CD4-positive, alpha-beta T cell (primary cell): ENCODE measurements at places on chromosomes 1 and 21.

GRCh38 chr1:87451229-87451920, 122.7 kb downstream of the LMO4 start:
- no peak for DNase-seq

DNA sequence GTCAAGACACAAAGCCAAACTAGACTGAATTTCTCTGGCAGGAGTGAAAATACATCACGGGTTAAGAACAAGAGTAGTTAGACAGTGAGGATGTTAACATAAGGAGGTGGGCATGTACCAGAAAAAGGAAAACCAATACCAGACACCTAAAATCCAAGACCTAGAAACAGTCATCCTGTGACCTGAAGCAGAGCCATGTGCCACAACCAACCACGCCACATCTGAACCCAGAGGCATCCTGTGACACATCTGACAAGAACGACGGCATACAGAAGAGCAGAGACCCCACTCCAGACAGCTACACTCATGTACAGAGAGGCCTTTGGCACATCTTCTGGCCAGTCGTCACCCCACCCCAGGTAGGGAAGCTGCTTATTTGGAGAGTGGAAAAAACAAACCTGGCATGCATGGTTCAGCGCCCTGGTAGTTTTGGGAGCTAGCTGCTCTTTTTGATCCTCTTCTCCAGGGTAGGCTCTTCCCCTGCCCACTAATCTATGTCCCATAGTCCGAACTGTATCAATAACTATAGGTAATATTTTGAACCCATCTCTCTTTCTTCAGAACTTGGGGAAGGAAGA, 72.1 kb downstream of the SLC45A1 start:
- no peak for DNase-seq

- peak; percentile 8 for DNase-seq
Measured at GRCh38 chr1:163315773-163316374, 5.9 kb upstream of the NUF2 start.

GRCh38 chr1:187451238-187451637, 622.5 kb downstream of the PLA2G4A start:
- DNase-seq = no peak

- DNase-seq = no peak
Measured at GRCh38 chr1:220099826-220100225, 5.9 kb downstream of the IARS2 start.

- no peak for DNase-seq
Measured at GRCh38 chr1:57713501-57713900, 289.6 kb upstream of the DAB1 start.

- DNase-seq = peak; percentile 39
Measured at GRCh38 chr21:31397939-31398338, 53.9 kb upstream of the TIAM1 start.

DNA sequence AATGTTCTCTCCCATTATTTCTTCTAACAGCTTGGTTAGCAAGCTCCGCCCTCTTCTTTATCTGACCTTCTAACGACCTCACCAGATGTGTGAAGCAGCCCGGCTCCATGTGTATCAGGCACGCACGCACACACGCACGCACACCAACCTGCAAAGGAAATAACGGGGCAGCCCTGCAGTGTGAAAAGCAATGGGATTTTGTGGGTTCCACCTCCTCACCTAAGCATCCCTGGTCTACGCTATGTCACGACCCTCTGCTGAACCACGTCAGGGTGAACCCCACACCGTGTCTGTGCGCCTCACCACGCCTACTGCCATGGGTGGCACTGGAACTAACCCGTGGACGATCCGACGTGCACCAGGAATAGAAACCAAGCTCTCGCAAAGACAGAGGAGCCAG, 10.4 kb downstream of the SSU72 start:
- no peak for DNase-seq

DNA sequence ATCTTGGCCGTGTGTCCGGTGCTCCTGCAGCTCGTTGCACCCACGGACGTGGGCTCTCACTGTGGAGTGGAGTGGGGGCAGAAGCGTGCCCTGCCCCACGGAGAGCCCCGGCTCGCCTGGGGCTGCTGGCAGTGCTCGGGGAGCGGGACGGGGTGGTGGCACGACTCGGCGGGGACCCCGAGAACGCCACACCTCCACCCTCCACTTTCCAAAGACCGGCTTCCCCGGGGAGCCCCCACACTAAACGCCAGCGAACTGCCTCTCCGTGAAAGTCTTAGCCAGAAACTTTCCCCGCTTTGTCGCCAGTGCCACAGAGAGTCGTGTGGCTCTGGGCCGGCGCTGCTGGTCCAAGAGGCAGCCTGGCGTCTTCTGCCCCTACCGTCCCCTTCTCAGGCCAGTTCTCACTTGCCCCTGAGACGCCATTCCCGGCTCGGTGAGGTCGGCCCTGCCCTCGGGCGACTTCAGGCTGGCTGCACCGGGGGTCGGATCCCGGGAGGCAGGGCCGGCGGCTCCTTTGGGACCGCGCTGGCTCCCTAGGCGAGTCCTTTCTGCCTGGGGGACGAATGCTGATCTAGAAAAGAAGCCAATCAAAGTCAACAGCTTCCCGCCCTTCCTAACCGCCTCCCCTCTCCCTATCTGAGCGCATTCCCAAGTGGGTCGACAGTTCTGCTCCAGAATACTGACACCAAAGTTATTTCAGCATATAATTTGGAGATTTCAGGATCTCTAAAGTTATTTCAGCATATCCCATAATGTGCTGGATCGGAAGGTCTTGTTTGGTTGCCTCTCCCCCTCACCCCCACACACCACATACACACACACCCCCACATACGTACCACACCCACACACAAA, 2.6 kb upstream of the SAMD13 start:
- DNase-seq = peak; percentile 34

DNA sequence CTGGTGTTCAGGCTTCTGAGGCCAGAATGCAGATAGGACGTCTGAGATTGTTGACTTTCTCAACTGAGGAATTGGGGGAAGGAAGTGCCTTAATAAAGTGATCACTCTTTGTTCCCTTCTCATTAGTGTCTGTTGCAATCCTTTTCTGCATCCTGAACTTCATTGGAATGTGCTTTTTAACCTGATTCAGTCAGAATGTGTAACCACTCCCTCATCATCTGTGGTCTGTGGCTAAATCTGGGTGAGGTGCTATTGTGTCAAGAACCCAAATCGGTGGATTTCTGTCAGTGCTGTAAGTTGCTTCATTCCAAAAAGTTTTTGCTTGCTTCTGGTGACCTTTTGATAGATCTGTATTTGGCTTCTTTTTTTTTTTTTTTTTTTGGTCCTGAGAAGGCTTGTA, 38.2 kb downstream of the ARID1A start:
- DNase-seq = no peak

DNA sequence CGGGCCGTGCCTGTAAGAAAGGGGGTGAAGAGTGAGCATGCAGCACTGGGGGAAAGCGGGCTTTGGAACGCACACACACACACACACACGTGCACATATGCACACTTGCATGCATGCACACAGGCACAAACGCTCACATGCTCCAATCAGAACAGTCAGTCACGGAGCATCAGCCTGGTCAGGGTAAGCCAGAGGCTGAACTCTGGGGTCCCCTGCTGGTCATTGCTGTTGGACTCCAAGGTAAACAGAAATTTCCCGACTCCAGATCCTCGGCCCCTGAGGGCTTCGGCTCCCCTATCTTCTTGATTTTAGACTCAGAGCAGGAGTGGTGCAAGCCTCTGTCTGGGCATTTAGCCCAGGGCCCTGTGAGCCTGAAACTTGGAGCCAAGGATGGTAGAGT, 54.2 kb downstream of the SYT2 start:
- DNase-seq = no peak

DNA sequence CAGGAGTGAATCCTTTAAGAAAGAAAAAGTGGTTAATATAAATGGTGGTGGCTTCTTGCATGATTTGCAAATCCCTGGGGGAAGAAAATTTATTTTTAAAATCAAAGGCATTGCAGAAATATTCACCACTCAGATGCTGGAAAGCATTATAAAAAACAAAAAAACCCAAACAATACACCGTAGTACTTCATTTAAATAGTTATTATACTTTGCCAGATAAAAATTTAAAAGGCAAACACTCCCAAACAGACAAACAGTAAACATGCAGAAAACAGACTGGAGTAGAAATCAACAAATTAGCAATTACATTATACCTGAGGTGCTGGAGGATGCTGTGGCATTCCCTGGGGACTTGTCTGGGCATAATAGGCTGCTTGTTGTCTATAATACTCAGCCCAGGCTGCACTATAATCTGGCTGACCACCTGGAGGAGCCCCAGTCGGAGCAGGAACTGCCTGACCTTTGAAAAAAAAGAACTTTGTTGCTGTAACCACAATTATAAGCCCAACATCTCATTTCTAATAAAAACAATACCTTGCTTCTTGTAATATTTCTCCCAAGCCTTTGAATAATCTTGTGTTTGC, 29.9 kb downstream of the FUBP1 start:
- DNase-seq = no peak

GRCh38 chr1:10819198-10819901, 22.9 kb upstream of the CASZ1 start:
- no peak for DNase-seq
